Stimulated activated CD4-positive, alpha-beta T cell treated with anti-CD3 and anti-CD28 coated beads, Interleukin-2, amount 100 ng/mL, for 48 hours (primary cell): ENCODE measurements at places on chromosomes 7 and 10.

- DNase-seq, result no peak
Observed at GRCh38 chr7:137305901-137306621, 37.5 kb downstream of the PTN start.

DNA sequence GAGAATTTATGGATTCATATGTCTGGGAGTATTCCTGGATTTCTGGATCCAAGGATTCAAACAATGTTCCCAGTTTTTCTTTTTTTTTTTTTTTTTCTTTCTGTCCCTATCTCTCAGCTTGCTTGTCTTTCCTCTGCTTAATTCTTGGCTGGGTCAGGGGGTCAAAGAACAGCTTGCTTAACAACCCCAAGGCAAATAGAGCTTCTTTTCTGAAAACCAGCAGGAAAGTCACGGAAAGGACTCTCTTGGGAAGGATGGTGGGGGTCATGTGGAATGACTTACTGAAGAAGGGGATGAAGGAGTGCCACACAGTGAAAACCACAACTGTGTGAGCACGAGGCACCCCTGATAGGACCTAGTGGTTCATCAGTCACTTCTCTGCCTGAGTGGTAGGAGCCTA, 36.1 kb downstream of the GRK5 start:
- DNase-seq, result no peak

- no peak for DNase-seq
Observed at GRCh38 chr10:102841827-102842345, 4.7 kb upstream of the CYP17A1 start.

DNA sequence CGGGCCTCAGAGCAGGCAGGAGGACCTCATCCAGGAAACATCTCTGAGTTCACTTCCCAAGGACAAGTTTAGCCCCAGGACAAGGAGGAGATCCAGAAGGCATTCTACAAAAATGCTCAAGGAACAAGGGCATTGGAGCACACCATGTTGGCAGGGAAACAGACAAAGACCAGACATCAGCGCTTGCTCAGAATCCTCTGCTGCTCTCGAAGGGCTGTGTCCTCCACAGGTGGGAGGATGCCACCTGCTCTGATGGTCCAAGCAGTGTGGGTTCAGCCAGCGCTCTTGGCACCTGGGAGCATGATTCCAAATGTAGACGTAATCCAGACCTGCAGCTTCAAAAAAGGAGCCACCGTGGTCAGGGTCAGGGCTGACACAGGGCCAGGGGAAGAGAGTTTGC, 160.7 kb downstream of the DPP6 start:
- DNase-seq, result no peak

GRCh38 chr10:79219322-79219957, 127.8 kb upstream of the PPIF start:
- DNase-seq, result no peak

DNA sequence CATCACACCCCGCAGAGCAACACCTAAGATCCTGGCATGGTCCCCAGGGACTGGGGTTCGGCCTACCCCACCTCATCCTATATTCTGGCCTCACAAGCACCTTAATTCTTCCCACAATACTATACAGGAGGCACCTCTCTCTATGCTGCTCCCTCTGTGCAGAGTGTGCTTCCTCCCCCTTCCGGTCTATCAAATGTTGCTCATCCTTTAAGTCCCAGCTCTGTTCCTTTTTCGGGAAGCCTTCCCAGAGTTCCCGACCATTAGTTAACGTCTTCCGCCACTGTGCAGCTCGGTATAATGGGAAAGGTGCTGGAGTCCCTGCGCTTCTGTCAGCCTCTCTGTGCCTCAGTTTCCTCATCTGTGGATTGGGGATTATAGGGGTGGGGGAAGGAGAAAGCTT, 21.8 kb downstream of the PALD1 start:
- no peak for DNase-seq

GRCh38 chr10:124298891-124299290, 119.8 kb downstream of the OAT start:
- DNase-seq, result no peak

- DNase-seq, result no peak
Observed at GRCh38 chr10:13049774-13050420, 48.4 kb upstream of the CCDC3 start.

GRCh38 chr10:32061440-32061839, 5.2 kb upstream of the KIF5B start:
- DNase-seq, result no peak

- peak; percentile 27 for DNase-seq
Observed at GRCh38 chr10:73110345-73110849, at the start of gene NUDT13. TSS of gene NUDT13 (plus strand) at chr10:73110455. CDS start at chr10:73114366, 3,911 bp downstream.

GRCh38 chr10:67239864-67240497, 314.1 kb downstream of the LRRTM3 start:
- DNase-seq, result no peak

- DNase-seq, result no peak
Observed at GRCh38 chr7:26188206-26188956, 12.2 kb downstream of the HNRNPA2B1 start.

- DNase-seq, result no peak
Observed at GRCh38 chr10:63539994-63540393, 18.8 kb downstream of the REEP3 start.

- no peak for DNase-seq
Observed at GRCh38 chr10:122618461-122619165, 58.1 kb downstream of the DMBT1 start.

- no peak for DNase-seq
Observed at GRCh38 chr10:16923309-16923708, 106.1 kb upstream of the RSU1 start.

GRCh38 chr10:96830511-96831199, 1.4 kb upstream of the LCOR start:
- DNase-seq, result peak; percentile 71

DNA sequence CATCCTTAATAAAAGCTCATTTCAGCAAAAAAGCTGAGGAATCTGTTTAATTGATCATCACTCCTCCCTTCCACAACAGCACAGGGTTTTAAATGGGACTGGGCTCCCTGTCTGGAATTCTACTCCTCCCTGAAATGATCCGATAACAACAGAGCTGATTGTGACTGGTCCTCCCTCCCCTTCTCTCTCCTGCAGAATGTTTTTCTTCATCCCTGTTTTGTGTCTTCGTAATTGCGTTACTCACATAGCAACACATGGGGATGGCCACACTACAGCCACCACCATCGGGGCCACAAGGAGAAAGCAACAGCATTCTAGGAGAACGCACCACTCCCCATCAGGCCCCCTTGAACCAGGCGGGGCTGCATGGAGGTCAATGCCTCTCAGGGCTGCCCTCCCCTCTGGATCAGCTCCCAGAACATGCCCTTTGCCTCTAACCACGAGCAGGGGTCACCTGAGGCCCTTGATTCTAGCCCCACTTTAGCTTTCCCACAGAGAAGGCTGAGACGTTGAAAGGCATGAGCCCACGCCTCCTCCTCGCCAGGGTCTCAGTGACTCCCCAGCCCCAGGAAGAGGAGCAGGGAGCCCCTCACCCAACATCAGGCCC, 152.6 kb downstream of the PLXNA4 start:
- no peak for DNase-seq

GRCh38 chr7:38367301-38367890, 94.0 kb upstream of the TARP start:
- no peak for DNase-seq

DNA sequence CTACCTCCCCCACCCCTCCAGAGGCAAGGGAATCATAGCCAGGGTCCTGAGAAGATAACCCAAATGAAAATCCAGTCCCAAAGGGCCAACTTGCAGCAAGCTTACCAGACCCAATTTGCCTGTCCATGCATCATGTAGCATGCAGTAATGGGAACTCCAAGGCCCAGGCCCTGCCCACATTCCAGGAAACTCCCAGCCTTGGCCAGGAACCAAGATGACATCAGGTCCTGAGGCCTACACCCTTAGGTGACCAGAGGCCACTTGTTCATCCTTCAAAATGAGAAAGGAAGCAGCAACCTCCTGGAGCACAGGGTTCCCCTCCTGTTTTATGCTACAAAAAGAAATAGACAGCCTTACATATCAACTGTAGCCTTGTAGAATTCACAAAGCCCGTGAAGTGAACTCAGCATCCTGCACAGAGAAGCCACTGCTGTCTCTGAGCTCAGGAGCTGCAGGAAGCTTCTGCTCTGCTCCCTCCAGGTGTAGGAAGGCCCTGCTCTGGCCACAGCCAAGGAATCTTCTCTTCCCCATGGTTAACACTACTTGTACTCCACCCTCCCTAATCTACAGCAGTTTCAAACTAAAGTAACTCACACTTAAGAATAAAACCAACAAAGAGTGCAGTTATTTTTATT, 30.3 kb upstream of the GRB10 start:
- no peak for DNase-seq

GRCh38 chr10:43137717-43138020, 576 bp upstream of the CSGALNACT2 start:
- no peak for DNase-seq

DNA sequence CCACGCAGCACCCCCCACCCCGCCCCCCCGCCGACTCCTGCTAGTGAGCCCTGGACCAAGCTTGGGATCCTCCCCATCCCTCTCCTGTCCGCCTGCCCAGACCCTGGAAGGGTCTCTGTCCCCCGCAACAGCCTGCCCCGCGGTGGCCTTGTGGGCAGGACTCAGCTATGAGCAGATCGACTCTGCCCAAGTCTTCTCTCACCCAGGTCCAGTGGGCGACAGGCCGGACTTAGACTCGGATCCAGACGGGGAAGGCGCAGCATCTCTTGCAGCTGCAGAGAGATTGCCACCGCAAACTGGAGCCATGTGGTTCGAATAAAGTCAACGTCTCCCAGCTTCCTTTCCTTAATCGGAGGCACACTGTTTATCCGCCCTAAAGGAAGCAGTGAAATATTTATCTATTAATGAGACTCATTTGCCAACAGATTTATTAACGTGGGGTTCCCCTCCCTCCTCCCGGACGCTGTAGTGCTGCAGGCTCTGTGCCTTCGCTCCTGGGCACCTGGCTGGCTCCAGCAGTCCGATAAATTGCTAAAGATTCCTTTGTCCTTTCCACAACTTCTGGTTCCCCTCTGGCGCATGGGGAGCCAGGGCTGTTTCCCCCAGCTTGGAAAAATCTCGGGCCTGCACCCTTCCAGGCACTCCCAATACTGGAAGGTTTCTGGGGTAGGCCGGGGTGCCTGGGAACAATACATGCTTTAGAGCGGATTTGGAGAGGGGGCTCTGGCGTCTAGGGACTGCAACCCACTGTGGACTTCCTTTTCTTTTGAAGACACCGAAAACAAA, 634 bp upstream of the HOXA7 start:
- no peak for DNase-seq

DNA sequence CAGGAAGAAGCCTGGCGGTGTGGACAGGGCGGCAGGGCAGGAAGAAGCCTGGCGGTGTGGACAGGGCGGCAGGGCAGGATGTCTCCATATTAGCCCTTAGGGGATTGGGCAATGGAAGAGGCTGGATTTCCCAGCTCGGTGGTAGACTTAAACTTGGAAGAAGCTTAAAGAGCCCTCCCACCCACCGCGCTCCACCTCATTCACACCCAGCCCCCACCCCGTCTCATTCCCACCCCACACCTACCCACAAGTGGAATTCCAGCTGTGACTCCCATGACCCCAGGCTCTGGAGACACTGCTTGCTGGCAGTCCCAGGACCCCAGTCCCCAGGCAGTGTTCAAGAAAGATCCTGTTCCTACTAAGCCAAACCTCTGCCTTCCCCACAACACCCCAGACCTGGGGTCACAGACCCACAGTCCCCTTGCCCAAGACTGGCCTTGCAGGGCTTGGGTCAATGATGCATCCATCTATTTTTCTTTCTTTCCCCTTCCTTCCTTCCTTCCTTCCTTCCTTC, 34.0 kb downstream of the SPDYE6 start:
- DNase-seq, result no peak

GRCh38 chr7:31490796-31491314, 23.0 kb upstream of the ITPRID1 start:
- DNase-seq, result no peak

DNA sequence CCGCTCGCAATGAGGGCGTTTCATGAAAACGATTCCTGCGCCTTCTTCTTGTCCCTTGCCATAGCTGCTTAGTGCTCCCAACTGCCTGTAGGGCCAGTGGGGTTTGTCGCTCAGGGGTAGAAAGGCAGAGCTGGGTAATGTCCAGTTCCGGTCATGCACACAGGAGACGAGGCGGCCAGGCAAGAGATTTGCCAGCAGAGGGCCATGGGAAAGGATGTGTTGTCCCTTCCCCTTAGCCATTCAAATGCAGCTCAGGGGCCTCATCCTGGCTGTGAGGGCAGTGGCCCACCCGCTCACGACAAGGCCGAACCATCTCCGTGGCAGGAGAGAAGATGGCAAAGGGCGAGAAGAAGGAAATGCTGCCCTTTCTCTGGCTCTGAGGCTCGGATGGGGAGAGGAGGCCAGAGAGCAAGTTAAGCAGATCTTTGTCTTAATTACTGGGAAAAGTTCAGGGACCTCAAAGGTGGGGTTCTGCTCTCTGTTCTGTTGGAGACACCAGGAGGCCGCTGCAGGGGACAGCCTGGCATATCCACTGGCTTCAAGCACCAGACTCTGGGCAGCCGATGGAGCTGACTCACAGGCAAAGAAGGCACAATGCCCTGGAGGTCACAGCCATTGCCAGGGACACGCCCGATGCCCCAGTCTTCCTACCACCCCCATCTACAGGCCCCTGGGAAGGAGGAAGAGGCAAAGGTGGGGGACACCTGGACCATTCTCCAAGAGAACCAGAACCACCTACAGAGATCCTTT, 534.8 kb upstream of the MGMT start:
- no peak for DNase-seq

- DNase-seq, result no peak
Observed at GRCh38 chr7:22730066-22730710, 3.2 kb downstream of the IL6 start.

DNA sequence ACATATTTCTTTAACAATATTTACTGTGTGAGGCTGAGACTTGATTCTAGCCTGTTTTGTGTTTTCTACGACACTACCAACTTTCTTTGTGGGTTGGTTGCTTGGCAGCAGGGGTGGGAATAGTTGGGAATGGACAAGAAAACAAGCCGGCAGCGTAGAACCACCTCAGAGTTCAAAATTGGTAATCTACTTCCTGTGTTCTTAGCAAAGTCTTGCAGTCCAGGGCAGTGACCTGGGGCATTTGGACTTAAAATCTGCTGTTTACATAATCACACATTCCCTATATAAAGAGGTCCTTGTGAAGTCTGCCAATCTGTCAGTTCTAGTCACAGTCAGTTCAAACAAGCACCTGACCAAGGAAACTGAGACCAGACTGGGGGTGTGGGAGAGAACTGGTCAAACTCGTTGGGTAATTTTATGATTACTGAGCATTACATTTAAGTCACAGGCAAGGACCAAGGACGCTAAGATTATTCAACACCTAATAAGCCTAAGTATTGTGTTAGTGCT, 167.9 kb downstream of the CPEB3 start:
- no peak for DNase-seq

- DNase-seq, result no peak
Observed at GRCh38 chr7:157278791-157279724, 57.7 kb upstream of the DNAJB6 start.

GRCh38 chr10:119849031-119849789, 23.4 kb downstream of the MCMBP start:
- DNase-seq, result no peak

DNA sequence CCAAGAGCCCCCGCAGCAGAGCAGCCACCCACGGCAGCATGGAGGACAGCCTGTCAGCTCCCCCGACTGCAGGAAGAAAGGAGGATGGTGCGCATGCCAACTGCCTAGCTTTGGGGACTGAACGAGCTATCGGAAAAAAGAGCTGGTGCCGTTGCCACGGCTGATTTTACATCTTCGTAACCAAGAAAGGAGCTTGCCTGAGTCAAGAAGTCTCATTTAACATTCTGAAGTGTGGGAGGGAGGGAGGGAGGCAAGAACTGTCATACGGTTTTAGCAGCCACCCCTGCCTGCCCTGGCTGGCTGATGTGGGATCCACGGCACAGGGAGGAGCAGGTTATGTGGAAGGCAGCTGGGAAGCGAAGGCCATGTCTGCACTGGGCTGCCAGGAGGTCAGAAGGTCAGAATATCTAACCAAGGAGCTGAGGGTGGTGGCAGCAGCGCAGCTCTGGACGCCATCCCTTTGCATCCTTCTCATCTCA, 74.7 kb upstream of the CAMK2B start:
- no peak for DNase-seq
